ENCODE measurements at places on chromosomes 6 and 20.

- no peak for DNase-seq
These were observed 32.1 kb upstream of the NR2E1 start for GRCh38 chr6:108133594-108134179.

DNA sequence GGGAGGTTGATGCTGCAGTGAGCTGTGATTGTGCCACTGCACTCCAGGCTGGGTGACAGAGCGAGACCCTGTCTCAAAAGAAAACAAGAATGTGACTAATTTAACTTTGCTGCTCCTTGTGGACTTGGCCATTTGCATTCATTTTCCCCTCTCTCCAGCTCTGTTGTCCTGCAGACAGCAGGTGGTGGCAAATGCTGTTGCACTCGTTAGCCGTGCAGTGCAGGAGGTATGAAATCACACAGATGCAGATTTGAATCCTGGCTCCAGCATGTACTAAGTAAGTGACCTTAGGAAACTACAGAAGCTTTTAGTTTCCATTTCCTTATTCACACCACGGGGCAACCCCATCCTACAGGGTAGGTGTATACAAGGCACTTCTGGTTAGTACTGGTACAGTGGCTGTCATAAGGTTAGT lies 9.6 kb upstream of the BEND3 start:
- no peak for DNase-seq

- no peak for DNase-seq
These were observed 105.0 kb downstream of the KLHL32 start for GRCh38 chr6:97029552-97029951.

GRCh38 chr6:1380625-1381427 lies 8.6 kb upstream of the FOXF2 start:
- no peak for DNase-seq

GRCh38 chr6:147157930-147158329 lies 46.3 kb upstream of the STXBP5 start:
- DNase-seq, result no peak

DNA sequence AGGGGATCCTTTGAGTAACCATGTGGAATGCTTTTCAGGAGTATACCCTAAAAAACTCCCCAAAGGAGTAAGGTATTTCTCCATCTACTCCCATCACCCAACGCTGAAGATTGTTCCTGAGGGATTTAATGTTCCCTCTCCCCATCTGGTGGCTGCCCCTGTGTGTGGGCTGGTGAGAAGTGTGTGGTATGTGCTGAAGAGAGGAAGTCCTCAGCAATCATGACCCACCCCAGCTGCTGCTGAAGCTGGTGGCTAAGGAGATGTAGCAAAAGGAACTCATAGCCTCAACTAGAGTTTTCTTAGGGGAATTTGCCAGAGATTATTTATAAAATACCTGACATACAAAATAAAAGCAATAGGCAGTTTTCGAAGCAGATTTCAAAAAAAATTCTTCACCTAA lies 114.3 kb upstream of the JAG1 start:
- no peak for DNase-seq

DNA sequence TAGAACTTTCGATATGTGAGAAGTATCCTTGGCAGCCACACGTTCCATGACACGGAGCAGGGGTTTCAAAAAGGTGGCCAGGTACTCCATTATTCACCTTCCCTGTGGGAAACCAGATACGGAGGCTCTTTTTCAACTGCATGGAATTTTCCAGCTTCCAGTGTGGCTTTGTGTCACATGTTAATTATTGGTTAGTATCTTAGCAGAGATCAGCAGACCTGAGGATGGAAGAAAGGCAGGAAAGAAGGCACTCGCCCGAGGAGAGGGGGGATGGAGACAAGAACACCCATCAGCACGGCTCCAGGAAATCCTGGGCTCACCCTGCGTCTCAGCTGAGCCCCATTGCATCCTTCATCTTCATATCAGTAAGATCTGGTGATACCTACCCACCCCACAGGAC lies 115.5 kb downstream of the PXDC1 start:
- no peak for DNase-seq

All from activated CD8-positive, alpha-beta memory T cell treated with anti-CD3 and anti-CD28 coated beads for 4 hours (primary cell).